Nucleus accumbens (tissue), 56 donors: ENCODE measurements at places on chromosomes 16 and 17.

- no peak for DNase-seq
Observed at GRCh38 chr16:50531901-50532300, 16.3 kb upstream of the NKD1 start.

DNA sequence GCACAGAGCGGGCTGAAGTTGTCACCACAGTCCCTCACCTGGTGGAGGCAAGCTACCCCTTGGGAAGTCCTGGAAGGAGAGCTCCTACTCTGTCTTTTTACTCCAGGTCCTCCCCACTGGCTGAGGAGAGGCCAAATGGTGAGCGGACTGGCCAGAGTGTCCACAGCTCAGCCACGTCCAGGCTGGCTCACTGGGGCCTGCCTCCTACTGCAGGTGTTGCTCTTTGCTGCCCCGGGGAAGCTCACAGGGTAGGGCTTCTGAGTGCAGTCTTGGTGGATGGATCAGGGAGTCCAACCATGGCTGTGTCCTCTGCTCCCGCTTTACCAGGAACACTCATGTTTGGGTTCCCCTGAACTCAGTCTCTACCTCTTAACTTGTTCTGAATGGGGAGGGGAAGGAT lies 2.7 kb downstream of the B9D1 start:
- DNase-seq, result no peak

DNA sequence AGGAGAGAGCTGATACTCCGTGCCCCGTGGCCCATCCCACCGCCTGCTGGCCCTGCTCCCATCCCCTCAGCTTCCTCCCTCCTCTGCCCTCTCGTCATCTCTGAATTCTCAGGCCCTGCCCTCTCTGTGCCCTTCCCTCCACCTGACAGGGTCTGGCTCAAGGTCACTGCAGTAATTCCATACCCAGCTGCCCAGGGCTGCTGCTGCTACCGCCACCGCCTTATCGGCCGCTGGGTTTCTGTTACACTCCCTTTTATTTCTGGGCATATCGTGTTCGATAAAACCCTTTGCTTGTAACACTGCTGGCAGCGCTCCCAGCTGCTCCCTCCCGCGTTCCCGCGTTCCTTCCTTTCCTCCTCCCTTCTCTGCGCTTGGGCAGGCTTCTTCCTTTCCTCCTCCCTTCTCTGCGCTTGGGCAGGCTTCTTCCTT lies 1.2 kb downstream of the EPN3 start:
- no peak for DNase-seq

- no peak for DNase-seq
Observed at GRCh38 chr16:80935691-80936090, 71.0 kb downstream of the CMC2 start.

DNA sequence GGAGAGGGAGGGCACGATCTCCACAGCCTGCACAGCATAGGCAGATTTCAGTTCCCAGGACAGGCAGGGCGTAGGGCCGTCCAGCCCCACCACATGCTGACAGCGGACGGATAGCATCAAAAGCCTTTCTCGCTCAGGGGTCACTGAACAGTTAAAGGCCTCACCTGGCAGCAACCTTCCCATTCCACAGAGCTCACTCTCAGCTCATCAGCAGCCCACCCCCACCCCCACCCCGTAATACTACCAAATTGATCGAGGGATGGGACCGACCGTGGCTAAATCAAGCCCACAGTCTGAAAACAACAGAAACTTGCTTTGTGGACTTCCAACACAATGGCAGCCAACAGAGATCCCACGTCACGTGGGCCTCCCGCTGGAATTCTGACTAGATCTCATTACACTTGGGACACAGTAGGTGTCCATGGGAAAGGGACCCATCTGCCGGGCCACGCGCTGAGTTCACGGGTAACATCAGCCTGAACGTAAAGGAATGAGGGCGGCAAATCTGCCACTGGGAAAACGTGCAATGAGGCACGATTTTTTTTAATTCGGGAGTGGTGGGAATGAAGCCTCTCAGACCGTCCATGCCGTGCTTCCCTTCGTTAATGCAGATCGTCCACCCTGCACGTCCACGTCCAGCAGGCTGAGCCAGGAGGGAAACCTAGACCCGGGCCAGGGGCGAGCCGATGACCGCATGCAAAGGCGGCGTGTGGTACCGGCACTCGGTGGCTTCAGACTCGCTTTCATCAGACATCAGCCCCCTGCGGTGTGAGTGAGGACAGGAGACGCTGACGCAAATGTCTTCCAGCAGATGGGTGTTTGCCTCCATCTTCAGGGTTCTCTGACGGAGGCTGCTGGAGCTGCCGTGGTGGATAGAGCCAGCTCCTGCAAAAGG lies 92.1 kb downstream of the TBC1D16 start:
- no peak for DNase-seq

- no peak for DNase-seq
Observed at GRCh38 chr17:1031711-1032110, 34.8 kb downstream of the TIMM22 start.

GRCh38 chr17:82915010-82915756 lies 75.4 kb upstream of the ZNF750 start:
- DNase-seq, result no peak

DNA sequence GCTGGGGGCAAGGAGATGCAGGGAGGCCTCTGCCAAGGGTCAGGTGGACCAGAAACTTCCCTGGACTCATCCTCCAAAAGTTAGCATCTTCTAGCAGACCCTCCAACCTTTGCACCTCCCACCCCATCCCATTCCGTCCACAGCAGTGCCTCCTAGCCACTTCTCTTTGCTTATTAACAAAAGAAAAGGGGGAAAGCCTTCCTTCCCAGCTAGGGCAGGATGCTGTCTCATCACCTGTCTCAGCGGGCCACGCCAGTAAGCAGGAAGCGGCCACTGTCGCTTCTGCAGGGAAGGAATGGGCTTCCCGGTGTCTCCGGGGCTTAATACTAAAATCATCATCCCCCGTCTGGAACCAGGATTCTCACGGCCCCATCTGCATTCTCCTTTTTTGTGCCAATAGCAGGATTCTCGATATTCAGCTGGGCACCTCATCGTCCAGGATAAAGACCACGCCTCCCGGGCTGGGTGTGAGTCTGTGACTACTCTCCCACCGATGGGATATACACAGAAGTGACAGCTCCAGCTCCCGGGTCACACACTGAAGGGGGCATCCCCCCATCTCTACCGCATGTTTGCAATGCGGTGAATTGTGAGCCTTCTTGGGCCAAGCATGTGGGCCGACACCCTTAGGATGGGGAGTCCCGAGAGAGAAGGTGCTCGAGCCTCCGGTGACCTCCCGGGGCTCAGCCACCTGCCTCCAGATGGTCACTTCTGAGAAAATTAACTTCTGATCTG lies 15.5 kb upstream of the RBFOX3 start:
- DNase-seq, result no peak

DNA sequence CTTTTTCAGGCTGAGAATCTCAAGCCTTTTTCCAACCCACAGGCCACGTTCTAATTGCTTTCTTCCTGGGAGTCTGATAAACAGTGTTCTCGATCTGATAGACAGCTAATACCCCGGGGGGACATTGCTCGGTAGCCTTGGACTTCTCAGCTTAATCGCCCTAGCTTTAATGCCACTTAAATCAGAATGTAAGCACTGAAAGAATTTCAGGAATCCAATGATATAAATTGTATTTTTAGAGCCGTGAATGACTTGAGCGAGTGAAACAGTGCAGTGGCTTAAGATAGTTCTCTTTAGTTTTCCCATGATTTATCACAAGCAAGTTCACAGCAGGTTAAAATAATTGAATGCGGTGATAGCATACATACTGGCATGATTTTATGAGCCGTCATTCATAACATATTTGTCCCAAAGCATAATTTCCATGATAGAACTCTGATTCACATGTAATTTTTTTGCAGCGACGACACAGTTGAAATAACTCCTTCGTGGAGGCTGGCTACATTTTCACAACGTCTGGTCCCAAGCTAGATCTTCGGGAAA lies 116.1 kb upstream of the MYOCD start:
- DNase-seq, result no peak

- no peak for DNase-seq
Observed at GRCh38 chr17:14986127-14986526, 279.0 kb downstream of the PMP22 start.

- DNase-seq, result no peak
Observed at GRCh38 chr17:63685041-63685440, 14.9 kb downstream of the LIMD2 start.

- no peak for DNase-seq
Observed at GRCh38 chr17:35046245-35046644, 17.3 kb downstream of the RFFL start.

- DNase-seq, result no peak
Observed at GRCh38 chr16:50252082-50252611, 14.2 kb upstream of the ADCY7 start.

GRCh38 chr17:44522883-44523671 lies 19.9 kb upstream of the GPATCH8 start:
- DNase-seq, result no peak

DNA sequence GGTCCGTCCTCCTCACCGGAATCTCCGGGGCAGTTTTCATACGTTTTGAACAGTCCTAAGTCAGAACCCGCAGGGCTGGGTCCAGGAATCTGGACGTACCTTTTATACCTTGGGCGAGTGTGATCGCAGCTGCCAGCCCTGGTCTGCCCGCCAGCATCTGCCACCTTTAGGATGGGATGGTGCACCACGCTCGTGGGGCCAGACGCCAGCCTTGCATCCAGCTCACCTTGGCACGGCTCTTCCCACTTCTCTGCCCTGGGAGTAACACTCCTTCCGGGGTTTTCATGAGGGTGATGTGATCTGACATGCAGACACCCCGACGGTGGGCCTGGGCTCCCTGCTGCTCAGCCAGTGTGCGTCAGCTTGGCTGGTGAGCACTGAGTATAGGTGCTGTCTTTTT lies 66.6 kb upstream of the ZNF469 start:
- DNase-seq, result no peak

DNA sequence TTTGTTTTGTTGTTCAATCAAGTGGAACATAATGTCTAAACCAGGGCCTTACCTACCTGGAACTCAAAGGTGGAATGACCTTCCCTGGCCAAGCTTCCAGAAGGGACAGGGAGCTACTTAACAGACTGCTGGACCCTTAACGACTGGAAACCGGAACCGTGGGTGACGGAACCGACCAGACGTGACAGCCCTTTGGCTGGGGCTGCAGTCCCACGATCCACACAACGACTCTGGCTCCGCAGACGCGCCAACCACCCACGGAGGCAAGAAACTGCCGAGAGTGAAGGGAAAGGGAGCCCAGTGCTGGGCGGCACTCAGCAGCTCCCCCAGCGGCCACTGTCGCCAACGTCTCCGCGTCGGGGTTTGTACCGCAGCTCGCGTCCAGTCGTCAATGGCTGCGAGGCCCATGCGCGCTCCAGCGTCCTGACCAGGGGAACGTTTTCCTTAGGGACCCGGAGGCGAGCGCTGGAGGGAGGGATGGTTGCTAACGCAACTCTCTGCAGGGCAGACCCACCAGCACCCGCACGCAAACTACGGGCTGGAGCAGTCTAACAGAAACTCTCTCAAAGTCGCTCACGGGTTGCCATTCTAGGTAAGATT lies 5.5 kb upstream of the KIF22 start:
- DNase-seq, result no peak

DNA sequence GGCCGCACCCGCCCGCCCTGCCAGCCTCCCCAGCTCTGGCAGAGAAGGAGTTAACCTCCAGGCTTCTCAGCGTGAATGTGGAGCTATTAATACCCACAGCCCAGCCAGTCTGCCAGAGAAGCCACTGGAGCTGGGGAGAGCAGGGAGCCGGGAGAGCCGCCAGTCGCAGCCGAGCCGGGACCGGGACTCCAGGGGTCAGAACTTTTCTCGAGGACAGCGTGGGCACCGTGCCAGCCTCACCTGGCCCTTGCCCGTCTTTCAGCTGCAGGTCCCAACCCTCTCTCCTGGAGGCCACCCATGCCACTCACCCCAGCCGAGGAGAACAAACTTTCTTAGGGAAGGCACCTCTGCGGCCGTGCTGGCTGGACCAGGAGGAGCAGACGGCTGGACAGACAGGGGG lies 33.8 kb upstream of the SBK1 start:
- DNase-seq, result no peak
